Mucosa of descending colon (tissue), 3 donors: ENCODE measurements at places on chromosomes 7 and 10. TPM values are rescaled to one million over a fixed set of nuclear protein-coding genes. Genes with fewer than 3 reads are reported as not detected.

COL13A1 gene
- total RNA-seq, result 2.3 TPM

TACR2 gene
- total RNA-seq, result 204 TPM

GIMAP1 gene
- 0.84 TPM for total RNA-seq

GIMAP5 gene
- 10.3 TPM for total RNA-seq

EBLN1 gene
- total RNA-seq, result not detected

TRA2A gene
- 76.8 TPM for total RNA-seq

FFAR4 gene
- total RNA-seq, result 36.3 TPM

LRRTM3 gene
- 0.09 TPM for total RNA-seq

PTPRN2 gene
- 28.0 TPM for total RNA-seq

SPDYE8 gene
- not detected for total RNA-seq

CPA2 gene
- 2.1 TPM for total RNA-seq

KCND2 gene
- 0.09 TPM for total RNA-seq

ZNF212 gene
- total RNA-seq, result 9.7 TPM

RALA gene
- 52.5 TPM for total RNA-seq

GRCh38 chr7:107962817-107963216, 40.1 kb downstream of the LAMB1 start:
- no peak for DNase-seq

DNA sequence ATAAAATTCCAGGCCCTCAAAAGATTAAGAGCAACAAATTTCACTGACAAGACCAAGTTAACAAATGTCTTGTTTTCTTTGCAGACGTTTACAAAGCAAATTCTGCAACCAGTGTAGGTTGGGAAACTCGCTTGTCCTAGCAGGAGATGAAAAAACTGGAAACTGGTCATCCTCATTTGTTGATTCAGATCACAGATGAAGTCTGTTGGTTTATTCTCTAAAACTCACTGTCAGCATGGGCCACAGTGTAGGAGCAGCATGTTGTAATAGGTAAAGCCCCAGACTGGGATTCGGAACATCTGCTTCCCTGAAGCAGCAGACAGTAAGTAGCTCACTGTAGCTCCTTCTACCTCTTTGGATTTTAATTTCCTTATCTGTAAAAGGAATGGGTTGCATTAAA, 31.5 kb downstream of the PANK1 start:
- no peak for DNase-seq

DNA sequence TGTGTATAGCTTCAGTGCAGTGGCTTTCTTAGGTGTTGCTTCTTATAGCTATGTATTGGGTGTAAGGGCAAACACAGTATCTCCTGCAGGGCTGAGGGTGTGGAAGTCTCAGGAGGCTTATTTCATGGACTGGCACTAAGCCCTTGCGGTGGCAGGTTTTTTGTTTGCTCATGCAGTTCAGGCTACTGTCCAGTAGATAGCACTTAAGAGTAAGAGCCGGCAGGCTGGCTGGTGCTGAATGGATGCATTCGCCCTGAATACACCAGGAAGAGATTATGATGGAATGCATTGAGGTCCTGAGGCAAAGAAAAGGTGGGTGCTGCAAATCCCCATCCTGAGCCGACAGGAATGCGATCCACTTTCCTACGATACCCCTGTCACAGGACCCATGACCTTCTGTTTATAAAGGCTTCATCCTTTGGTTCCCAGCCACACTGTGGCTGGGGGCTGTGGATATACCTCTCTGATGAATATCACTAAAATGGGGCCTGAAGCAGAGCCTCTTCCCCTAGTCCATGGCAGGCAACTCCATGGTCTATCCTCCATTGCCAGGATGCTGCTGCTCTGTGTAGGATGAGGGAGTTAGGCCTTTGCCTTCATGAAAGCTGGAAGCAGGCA, 44.9 kb downstream of the ANXA8 start:
- DNase-seq, result peak; percentile 32

- no peak for DNase-seq
These were observed 114.1 kb upstream of the CARD11 start for GRCh38 chr7:3157566-3158287.

DNA sequence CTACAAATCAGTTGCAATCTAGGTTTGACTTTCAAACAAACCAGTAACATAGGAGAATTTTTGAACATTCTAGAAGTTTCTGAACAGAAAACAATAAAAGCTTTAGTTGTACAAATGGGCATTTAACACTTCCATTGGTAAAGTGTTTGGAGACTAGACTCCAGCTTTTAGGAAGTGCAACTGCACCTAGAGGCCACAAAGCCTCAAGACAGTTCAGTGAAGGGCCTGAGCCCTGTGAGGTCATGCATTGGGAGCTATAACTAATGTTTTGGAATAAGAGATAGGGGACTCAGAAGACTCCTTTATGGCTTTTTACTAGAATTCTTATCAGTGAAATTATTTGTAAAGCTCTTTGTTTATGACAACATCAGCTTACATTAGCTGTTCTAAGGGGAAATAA, 3.0 kb upstream of the EPHB6 start:
- DNase-seq, result no peak

DNA sequence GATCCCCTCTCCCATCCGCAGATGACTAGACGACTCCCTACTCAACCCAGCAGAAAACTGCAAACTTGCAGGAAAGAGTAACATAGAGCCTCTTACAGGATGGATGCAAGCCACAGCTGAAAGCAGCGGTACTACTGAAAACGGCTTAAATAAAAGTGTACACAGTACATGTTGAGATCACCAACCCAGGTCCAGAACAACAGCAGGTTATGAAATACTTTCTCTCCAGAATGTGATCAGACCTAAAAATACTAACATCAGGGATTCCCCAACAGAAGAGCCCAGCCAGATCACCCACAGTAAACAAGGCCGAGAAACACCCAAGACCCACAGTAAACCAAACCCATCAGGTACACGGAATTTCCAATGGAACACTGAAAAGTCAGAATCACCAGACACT, 13.2 kb downstream of the ATE1 start:
- DNase-seq, result no peak

DNA sequence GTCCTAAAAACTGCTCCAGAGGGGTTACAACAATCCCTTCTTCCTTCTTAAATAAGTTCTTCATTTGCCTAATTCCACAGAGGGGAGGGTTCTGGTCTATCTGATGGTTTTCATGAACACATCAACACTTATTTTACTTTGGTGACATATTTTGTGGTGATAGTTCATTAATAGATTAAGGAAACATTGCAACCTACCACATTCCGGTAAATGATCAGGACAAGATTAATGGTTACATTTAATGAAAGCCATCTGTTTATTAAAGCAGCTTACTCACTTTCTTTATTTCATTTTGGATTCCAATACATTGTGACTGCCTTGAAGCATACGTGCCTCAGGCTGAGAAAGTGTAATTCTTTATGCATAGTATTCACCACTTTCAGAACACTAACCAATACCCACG, 101.0 kb downstream of the SKIDA1 start:
- no peak for DNase-seq

DNA sequence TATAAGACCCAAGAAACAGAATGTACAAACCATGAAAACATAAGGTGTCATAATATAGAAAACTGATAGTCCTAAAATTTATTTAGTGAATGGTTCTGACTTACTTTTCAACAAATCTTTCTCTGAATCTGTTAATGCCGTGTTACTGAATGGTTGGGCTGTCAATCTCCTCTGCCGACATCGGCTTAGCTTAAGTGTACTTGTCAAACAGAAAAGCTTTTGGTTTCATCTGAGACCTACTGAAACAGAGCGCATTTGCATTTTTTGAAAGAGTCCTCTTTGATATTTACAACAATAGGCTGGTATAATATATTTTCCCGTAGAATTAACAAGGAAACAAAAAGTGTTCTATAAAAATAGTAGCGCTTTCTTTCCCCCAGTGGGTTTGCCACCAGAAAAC, 120.9 kb upstream of the ZNF804B start:
- DNase-seq, result no peak

- no peak for DNase-seq
These were observed 21.6 kb downstream of the FZD1 start for GRCh38 chr7:91285696-91286355.

DNA sequence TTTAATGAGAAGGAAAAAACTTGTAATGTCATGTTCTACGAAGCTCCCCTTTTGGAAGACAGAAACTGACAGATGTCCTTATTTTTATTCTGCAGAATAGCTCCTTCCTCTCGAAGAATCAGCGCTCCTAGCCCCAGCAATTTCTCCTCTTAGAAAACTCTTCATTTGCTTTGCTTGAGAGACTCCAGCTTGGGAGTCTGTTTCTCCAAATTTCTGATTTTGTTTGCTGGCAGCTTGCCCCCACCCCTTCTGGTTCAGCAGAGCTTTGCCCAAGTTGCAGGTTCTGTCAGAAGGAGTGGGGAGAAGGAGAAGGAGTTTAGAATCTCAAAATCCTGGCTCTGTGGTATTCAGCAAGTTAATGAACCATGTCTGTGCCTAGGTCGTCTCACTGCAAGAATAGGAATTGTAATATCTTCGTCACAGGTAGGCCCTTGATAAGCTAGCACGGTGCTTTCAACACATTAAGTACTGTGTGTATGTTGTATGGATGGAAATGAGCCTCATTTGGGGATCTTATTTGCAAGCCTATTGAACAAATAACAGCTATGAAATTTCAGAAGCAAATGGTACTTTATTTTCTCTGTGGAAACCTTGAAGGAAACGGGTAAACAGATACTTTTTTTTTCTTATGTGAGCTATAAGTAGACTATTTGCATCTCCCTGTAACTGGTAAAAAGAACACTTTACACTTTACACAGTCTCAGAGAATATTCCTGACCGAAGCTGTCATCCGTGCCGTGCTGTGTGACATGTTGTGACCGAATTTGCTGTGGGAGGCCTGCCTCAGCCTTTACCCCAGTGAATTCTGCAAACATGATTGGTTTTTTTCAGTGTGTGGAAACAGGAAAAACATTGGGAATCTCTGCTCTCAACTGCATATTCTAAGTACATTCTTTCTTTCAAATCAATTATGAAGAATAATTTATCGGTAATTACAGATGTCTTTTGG, 290.9 kb downstream of the CAMK1D start:
- no peak for DNase-seq

GRCh38 chr10:82252081-82252480, 377.1 kb downstream of the NRG3 start:
- DNase-seq, result no peak

DNA sequence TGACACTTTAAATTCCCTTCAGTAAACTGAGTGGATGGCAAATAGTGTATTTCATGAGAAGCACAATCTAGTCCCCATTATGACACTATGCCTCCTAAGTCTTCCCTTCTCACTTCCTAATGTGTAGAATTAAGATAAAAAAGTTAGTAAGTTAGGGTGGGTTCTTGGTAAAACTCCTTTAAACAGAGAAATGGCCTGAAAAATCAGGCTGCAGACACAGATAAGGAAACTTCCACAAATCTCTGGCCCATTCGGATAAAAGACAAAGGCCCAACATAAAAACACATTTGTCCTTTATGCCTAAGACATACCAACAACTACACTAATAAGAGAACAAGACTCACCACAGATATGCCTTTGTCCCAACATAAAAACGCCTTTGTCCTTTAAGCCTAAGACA, 21.5 kb downstream of the AKR1C8 start:
- no peak for DNase-seq

GRCh38 chr10:43211030-43211429, 55.8 kb downstream of the RASGEF1A start:
- no peak for DNase-seq

DNA sequence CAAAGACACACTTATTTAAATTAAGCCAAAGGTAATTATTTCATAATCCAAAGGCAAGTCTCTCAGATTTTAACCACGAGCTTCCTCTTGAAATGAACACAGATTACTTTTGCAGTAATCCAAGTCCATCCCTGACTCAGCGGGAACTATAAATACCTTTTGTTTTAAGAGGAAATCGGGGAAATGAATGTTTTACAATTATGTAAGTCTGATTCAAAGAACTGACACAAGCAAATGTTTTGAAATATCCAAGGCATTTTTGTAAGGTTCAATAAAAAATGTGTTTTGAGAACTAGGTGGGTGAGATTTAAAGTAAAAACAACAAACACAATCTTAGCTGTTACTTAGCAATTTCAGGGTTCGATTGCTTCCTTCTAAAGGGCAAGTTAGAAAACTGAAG, 179.8 kb upstream of the ASAH2 start:
- DNase-seq, result no peak

- DNase-seq, result no peak
These were observed 47.6 kb downstream of the RPS24 start for GRCh38 chr10:78081292-78081691.

DNA sequence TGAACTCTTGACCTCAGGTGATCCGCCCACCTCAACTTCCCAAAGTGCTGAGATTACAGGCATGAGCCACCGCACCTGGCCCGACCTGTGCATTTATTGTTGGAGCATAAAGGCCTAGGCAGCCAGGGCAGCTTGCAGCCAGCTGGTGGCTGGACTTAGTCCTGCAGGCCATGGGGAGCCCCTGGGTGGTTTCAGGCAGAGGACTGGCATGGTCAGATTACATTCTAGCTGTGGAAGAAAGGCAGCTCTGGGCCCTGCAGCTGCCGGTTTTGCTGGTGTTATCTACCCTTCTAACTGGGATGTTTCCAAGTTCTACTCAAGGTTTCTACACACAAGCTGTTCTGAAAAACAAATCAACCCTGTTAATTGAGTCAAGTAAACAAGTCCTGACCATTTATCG, 22.7 kb upstream of the MKRN1 start:
- DNase-seq, result peak; percentile 79

- no peak for DNase-seq
These were observed 221.5 kb downstream of the MBL2 start for GRCh38 chr10:52551046-52551445.

DNA sequence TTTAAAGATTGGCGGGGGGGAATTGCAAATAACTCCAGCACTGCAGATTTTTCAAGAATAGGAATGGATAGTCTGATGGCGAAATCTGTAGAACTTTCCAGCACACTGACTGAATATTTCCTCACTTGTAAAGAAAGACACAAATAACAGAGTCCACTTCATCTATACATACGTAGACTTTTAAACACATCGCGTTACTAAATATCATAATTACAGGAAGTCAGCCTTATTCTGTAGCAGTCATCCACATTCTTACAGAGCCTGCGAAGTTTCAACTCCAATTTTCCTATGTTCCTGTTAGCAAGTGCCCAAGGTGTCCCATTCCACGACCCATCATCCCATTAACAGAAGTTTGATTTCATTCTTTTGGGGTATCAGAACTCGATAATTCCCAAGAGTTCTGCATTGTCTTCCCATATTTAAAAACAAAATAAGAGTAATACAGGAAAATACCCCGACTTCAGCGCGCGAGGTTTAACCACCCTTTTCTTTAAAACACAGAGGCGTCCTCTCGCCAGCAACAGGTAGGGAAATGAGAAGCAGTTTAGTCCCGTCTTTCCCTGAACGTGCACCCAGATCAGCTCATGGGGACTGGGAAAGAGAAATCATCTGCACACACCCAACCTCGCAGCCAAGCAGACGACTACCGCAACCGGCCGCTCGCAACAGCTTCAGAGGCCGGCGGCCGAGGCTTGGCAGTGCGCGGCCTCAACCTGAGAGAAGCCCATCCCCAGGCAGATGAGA, 880 bp downstream of the HERC4 start:
- DNase-seq, result no peak

GRCh38 chr7:26419198-26419597, 127.5 kb downstream of the SNX10 start:
- DNase-seq, result no peak

- no peak for DNase-seq
These were observed 2.8 kb downstream of the TRIL start for GRCh38 chr7:28955356-28955717.
